ENCODE measurements at places on chromosomes 1 and 21.

GRCh38 chr1:40848530-40849189 lies 13.5 kb downstream of the CITED4 start:
- DNase-seq: peak; percentile 100

DNA sequence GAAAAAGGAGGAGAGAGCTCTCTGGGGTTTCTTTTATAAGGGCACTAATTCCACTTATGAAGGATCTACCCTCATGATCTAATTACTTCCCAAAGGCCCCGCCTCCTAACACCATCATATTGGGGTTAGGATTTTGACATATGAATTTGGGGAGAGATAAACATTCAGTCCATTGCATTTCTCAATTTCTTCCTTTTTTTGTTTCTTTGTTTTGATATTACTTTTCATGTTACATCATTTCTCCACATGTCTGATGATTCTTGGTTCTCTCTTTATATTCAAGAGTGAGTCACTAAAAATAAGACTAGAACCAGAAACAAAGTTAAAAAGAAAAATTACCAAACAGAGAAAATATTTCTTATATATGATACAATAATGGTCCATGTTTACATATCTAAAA lies 63.2 kb upstream of the DUSP10 start:
- DNase-seq: no peak

DNA sequence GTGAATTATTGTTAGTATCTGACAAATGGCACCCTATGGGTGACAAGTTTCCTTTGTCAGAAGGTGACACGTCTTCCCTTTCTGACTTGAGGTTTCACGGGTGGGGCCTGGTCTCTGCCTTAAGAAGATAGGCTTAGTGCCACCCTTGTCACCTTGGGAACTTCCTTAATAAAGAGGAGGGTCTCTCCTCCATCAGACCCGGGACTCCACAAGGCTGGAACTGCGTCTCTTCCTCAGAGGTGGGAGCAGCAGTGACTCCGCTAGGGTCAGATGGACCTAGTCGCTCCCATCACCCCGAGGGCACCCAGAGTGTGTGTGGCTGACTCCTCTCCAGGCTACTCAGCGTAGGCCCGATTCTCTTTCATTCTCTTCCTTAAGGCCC lies 774 bp upstream of the WDTC1 start:
- DNase-seq: no peak

- no peak for DNase-seq
Measured at GRCh38 chr1:69109277-69109676, 458.4 kb upstream of the LRRC7 start.

DNA sequence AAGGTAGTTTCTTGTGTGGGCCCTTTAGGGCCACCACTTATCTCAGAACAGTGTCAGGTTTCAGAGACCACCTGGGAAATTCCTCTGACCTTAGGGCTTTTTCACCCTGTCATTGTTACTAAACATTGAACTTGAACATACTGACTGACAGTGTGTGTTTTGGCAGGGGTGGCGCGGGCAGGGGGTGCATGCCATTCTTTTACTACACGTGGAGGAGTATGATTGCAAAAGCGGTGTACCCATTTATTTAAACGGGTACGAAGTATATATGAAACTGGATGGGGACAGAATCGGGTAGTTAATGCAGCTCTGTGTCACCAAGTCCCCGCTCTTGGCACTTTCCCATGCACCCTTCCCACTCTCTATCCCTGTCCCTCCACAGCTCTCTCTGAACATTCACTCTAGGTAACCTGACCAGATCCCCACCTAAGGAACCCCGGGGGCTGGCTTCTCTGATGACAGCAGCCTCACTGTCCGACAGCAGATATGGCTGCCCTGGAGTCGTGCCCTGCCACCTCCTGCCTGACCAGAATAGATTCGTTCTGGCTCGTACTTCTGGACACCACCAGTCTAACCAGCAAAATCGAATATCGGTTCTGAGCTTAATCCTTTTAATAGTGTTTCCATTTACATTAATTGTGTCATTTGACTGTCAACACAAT lies 51.3 kb downstream of the NFASC start:
- DNase-seq: no peak

DNA sequence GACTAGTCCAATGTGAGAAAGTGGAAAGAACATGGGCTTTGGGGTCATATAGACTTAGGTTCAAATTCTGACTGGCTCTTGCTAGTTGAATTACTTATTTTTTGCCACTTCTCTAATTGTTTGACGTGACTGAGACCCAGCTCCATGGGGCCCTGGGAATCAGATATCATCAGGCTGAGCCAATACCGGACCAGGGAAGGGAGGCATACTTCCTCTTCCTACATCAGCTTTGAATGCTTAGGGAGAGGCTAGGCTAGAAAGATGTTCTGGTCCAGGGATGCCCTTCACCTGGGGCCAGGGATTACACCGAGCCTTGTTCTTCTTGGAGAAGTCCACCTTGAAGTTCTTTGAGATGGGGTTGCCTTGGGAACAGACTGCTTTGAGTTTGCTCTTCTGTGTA lies 3.7 kb upstream of the NR1I3 start:
- no peak for DNase-seq

DNA sequence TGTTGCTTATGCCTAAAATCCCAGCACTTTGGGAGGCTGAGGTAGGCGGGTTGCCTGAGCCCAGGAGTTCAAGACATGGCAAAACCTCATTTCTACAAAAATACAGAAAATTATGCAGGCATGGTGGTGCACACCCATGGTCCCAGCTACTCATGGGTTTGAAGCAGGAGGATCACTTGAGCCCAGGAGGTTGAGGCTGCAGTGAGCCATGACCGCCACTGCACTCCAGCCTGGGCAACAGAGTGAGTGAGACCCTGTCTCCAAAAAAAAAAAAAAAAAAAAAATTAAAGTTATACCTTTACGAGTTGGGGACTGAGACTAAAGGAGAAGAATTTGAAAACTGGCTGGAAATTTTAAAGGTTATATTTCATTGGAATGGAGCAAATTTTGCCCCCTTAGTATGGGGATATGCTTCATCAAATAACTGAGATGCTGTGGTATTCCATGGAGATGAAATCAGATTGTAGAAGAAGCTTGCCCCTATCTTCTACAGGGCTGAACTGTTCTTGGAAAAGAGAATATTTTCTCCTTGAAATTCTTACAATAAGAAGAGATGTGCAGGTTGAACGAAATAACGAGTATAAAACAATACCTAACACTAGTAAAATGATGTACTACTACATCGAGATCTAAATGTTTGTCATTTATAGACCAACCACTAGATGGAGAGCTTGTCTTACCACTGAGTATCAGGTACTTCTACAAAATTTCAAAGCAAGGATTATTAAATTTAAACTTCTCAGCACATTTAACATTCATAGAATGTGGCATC lies 34.9 kb upstream of the SCYL3 start:
- peak; percentile 29 for DNase-seq

DNA sequence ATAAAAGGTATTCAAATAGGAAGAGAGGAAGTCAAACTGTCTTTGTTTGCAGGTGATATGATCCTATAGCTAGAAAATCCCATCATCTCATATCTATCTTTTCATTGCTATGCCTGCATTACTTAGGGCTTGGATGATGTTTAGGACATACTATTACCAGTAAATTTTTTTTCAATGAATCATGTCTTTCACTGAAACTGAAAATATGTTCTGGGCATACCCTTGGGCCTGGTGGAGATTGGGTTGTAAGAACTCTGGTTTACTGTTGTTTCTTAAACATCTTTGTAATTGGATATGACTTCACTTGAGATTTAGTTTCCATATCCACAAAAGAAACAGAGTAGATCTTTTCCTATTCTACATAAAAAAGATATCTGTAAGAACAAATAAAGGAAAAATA lies 502.2 kb upstream of the PRMT6 start:
- DNase-seq: no peak

DNA sequence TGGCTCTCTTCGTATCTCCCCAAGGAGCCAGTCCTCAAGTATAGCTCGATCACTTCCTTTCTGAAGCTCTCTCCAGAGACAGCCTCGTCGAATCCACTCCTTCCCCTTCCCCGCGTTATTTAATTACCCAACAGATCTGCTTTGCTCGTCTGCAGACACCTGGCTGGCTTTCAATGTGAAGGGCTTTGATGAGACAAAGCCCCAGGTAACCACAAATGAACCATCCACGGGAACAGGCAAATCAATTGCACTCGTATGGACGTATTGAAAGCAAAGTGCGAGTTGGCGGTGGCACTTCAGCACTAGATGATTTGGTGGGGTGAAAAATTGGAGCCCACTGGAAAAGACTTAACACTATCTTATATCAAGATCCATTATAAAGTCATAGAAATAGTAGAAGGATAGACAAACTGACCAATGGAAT lies 364 bp upstream of the BCAR3 start:
- peak; percentile 87 for DNase-seq

DNA sequence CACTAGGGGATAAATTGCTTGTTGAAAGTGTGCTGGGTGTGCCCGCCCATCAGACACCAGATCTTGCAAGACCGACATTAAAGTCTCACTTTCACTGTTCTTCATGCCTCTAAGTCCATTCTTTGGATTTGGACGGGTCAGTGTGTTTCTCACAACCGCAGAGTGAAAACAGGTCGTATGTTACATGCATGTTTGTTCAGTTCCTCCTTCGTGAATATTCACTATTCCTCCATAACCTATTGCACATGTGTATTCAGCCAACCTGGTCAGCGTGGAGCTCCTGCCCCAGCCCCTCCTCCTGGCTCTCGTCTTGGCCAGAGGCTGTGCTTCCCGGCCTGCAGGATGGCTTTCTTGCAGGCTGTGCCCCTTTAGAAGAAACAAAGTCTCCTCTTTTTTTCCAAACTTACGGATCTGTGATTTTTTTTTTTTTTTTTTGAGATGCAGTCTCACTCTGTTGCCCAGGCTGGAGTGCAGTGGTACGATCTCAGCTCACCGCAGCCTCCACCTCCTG lies 2.2 kb upstream of the KRTAP10-6 start:
- no peak for DNase-seq

GRCh38 chr1:9110669-9111356 lies 18.1 kb downstream of the GPR157 start:
- DNase-seq: peak; percentile 27

DNA sequence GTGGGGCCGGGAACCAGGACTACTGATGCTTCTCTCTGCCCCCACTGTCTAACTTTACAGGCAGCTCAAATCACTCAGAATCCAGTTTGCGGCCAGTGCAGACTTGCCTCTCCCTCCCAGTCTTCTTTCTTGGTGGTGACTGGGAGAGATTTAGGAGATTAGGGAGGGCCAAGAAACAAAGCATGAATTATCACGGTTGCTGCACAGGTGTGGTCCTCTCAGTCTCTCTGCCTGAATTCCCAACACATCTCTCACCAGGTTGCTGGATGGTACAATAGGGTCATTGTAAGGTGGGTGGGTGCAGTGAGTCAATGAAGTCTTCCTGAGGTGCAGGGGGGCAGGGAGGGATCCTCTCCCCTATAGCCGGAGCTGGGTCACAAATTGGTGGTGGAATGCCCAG lies 12.6 kb downstream of the S100A11 start:
- no peak for DNase-seq

Measured in NCI-H2029 treated with DMSO at 0.1 percent for 48 hours (cell line).